ENCODE measurements at places on chromosomes 7 and 10.
A peak's percentile ranks its signal among the peaks of the same experiment; 100 is the strongest.

- no peak for DNase-seq
Measured at GRCh38 chr7:30433082-30433481, 45.5 kb downstream of the NOD1 start.

DNA sequence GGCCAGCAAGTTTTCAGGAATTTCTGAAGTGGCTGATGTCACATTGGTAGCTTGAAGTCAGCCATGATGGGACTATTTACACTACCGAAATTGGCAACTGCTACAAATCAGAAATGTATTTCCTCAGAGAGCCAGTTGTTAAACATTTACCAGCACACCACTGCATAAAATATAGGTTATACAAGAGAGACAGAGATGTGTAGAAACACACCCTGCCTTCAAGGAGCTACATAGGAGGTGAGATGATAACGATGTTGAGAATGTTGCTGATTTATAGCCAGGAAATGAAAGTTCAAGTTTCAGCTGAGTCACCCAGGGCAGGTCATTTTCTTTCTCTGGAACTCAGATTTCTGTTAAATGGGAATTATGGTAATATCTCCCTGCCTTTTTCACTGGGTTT is 46.0 kb upstream of the TCF7L2 start:
- DNase-seq, result peak; percentile 94

DNA sequence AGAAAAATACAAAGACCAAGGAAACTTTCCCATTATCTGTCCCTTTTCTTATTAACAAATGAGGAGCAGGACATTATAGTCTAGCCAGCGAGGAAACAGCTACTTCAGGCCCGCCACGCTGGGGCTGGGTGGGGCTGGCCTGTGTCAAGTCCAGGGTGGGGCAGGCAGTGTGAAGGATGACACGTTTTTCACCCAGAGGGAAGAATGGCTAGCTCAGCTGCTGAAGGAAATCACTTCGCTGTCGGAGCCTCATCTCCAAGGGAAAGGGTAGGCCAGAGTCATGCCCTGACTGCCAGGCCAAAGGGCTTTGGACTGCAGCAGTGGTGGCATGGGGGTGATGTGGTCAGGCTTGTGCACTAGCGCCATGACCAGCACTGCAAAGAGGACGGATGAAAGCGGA is 24.4 kb downstream of the COL13A1 start:
- no peak for DNase-seq

- DNase-seq, result no peak
Measured at GRCh38 chr7:98396768-98397167, 4.1 kb downstream of the BAIAP2L1 start.

DNA sequence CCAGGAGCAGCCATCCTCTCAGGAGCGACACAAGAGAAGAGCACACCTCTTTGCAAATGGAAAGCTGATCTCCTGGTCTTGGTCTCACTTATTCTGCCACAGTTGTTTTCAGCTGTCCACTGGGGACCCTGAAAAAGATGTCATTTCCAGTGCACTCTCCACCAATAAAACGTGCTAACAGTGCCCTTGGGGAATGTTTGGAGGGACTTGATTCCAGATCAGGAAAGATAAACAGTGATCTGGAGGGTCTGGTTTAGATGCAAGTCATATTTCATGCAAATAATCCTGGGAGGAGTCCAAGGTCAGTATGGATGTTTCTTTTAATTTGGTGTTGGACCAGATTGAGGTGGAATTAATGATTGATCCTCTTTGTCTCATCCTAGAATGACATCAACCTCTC is 185.0 kb downstream of the CREB5 start:
- DNase-seq, result no peak

- peak; percentile 79 for DNase-seq
Measured at GRCh38 chr10:110372656-110373055, 67.9 kb upstream of the SMNDC1 start.

DNA sequence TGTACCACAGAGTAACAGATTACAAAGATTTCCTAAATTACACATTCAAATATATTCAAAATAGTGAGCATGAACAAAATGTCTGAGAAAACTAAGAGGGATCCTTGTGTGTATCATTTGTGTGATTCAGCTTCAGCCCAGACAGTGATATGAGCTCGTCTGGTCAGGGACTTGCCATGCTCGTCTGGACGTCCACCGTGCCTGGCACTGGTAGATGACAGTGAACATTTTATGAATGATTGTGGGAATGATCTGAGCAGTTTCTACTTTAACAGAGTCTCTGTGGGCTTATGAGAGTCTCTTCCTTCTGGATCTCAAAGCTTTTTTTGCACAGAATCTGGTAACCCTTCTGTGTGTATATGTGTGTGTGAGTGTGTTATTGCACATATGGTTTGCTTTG is 34.2 kb upstream of the ANKRD2 start:
- DNase-seq, result peak; percentile 74

GRCh38 chr7:45681596-45682357 is 107.6 kb downstream of the ADCY1 start:
- DNase-seq, result no peak

- no peak for DNase-seq
Measured at GRCh38 chr10:29007748-29008610, 280.9 kb upstream of the LYZL1 start.

DNA sequence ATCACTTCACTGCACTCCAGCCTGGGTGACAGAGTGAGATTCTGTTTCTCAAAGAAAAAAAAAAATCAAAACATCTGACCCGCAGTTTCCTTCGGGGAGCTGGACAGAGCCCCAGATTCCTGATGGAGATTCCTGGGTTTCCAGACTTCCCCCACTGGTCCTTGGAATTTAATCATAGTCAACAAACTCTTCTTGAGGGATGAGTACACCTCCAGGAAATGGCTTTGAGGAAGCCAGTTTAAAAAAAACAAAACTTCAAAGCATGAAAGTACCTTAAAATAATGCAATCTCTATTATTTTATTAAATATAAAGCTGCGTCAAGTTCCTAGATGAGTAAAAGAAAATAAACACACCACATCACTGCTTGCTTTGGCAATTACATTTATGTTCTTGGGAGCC is 1.2 kb upstream of the MAD1L1 start:
- DNase-seq, result no peak

GRCh38 chr7:55438085-55438756 is 73.1 kb downstream of the LANCL2 start:
- DNase-seq, result no peak

DNA sequence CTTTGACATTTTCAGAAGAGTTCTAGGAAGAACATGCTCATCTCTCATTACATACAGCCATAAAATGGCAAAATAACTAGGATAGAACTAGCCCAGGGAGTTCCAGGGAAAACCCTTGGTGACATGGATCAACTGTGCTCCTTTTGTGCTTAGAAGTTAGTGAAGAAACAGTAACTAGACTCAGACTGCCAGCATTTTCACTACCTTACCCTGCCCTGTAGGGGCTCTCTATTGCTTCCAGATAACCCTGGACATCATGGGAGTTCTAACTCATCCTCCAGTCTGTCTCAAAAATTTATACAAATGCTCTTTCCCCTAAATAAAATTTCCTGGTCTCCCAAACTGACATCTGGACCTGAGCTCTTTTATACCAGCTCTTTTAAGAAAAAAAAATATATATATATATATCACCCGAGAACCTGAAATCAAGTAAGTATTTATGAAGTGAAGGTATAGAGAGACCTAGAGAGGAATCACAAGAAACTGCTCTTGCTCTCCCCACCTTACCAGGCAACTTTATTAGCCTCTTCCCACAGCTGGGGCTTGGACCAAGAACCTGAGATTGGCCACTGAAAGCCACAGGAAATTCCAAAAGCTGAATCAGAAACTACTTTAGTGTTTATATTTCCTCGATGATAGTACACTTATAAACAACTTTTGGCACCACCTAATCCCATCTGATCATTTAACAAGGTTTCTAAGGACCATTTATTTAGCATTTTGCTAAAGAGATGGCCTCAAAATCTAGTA is 101.4 kb downstream of the RELN start:
- DNase-seq, result no peak

GRCh38 chr7:139648391-139648861 is 124.9 kb downstream of the CLEC2L start:
- no peak for DNase-seq

- DNase-seq, result peak; percentile 76
Measured at GRCh38 chr7:95102662-95103061, 195.3 kb downstream of the PPP1R9A start.

GRCh38 chr10:99854860-99855259 is 72.4 kb downstream of the ABCC2 start:
- no peak for DNase-seq

GRCh38 chr7:64878684-64879083 is 24.4 kb upstream of the ZNF273 start:
- DNase-seq, result peak; percentile 34

DNA sequence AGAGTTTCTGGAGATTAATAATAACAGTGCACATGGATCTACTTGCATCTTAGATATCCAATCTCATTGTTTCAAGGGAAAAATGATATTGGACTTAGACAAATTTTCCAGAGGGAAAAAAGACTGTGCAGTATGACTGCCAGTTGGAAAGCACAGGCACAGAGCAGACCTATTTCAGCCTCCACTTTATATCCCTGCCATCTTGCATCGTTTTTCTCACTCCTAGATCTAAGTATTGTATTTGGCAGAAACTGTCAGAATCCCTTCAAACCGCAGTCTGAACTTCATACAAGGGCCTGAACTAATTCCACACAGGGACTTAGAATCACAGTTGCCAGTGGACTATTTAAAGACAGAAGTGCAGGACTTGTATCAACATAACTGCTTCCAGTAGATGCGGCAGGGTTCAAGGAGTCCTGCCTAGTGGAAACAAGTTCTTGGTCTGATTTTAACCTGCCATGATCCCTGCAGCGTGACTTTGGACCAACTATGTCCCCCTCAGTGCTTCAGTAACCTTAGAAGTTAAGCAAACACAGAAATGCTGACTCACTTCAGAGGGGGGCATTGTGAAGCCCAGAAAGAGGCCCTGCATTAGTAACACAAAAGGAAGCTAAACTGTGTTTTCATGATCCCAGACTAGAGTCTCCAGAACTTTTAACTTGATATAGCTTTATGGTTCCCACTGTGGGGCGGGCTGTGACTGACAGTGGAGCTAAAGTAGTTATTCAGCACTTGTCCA is 95.7 kb upstream of the PALS2 start:
- DNase-seq, result peak; percentile 86

DNA sequence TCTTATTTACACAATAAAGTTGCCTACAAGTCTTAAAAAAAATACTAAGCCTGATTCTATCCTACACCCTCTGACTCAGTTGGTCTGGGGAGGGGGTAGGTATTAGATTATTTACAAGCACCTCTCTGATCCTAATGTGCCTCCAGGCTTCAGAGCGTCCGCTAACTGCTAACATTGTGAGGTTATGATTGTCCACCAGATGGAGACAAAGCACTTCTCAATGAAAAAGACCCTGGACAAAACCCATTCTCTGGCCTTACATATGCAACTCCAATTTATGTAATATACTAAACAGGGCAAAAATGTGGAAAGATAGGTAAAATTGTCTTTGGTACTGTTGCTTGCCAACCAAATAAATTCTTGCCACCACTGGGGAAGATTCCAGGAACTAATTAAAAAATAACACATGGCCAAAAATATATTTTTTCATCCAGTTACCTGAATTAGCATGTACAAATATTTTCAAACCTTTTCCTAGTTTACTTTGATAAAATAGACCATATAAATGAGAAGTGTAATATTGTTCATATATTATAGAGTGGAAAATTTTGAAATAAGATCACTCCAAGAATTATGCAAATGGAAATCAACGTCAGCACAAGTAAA is 92.4 kb downstream of the KIF20B start:
- peak; percentile 44 for DNase-seq

DNA sequence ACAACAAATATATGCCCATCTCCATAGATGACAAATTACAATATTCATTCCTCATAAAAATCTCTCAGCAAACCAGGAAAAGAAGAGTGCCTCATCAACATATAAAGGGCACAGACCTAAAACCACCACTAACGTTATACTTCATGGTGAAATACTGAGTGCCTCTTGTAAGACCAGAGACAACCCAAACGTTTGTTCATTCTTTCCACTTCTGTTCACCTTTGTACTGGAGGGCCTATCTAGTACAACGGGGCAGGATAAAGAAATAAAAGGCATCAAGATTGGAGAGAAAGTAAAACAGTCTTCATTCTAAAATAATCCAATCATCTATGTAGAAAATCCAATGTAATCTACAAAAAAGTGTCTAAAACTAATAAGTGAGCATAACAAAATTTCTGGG is 79.1 kb downstream of the LARP4B start:
- DNase-seq, result no peak

DNA sequence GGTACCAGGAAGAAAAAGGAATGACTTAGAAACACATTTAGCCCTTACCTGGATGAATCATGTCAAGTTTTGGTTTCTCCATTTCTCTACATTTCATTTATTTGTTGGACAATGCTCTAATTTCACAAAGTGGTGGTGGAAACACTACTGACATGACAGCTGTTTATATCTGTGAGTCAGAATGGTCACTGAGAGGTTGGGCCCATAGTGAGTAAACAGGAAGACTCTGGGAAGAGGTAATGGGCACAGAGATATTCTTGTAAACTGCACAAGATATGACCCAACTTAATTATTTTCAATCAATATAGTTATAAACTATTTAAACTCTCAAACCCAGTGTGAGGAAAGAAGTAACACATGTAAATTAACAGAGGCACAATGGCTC is 176.3 kb upstream of the MEOX2 start:
- DNase-seq, result no peak

GRCh38 chr10:112883360-112884178 is 66.5 kb upstream of the TCF7L2 start:
- DNase-seq, result no peak

DNA sequence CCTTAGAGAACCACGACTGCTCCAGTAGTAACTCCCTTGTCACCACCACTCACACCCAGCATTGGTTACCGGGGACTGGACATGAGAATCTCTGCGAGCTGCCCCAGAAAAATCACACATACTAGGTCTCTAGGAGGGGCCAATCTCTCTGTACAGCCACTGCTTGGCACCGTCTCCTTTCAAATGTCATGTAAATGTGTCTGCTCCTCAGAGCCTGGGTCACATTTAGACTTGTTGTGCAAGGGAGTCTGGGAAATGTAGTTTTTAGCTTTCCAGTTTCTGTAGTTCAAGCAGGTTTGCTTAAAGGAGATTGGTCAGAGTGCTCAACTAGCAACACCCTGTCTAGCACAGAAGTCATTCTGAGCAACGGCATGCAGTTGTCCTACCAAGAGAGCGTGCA is 60.0 kb downstream of the CHN2 start:
- no peak for DNase-seq

DNA sequence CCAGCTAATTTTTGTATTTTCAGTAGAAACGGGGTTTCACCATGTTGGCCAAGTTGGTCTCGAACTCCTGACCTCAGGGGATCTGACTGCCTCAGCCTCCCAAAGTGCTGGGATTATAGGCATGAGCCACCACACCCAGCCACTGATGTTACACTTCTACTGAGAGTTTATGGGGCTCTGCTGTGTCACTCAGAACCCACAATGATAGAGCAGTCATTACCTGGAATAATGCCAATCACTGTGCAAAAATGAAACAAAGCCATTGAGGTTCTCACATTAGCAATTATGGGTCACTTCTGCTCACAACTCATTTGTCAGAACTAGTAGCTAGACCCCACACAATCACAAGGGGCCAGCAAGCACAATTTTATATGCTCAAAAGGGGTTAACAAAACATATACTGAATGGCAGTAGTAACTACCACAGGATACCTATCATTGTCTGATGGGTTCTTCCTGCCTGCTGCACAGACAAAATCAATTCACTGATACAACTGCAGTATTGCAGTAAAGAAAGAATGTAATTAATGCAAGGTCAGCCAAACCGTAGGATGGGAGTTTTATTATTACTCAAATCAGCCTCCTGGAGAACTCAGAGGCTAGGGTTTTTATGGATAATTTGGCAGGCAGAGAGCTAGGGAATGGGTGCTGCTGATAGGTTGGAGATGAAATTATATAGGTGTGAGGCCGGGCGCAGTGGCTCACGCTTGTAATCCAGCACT is 72.1 kb upstream of the TRIM24 start:
- DNase-seq, result peak; percentile 52

- no peak for DNase-seq
Measured at GRCh38 chr7:150511048-150511447, 3.6 kb upstream of the GIMAP7 start.

Measured in RCC 7860 (cell line).